ENCODE measurements at places on chromosomes 3 and 15. TPM values are rescaled to one million over a fixed set of nuclear protein-coding genes. Genes with fewer than 3 reads are reported as not detected.

DNA sequence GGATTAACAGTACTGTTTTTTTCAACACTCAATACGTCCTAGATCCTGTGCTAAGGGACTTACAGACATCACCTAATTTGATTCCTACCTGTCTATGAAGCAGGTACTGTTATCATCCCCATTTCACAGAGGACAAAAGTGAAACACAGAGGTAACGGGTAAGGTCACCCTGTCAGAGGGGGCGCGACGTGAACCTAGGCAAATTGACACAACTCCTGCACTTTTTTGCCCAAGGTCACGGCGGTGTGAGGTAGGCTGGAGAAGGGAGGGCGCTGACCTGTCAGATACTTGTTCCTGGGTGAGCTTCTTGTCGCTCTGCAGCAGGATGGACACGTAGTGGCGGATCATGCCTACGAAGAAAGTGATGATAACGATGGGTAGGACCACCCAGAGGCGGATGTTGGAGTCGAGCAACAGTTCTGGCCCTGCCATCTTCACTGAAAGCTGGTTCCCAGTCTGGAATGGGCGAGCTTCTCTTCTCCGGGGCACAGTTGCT lies 363 bp downstream of the EMC3 start:
- ATAC-seq, result peak; percentile 56

Gene IL20RB
- total RNA-seq, result 7.3 TPM

DNA sequence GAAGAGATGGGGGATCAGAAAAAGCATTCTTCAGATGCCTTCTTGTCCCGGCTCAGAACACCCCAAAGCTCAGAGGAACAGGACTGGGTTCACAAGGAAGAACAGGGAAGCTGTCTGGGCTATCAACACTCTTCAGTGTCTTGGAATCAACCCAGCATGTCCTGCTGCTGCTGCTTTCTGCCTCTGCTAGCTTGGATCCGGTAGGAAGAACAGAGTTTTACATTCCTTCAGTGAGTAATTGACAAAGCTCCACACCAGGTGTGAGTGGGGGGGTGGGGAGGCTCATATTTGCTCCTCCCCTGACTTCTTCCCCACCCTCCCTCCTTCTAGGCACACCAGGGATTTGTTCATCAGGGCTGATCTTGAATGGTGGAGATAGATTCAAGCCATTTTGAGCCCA lies 13.1 kb upstream of the ETV5 start:
- ATAC-seq, result no peak

Gene CGNL1
- 8.5 TPM for total RNA-seq

Gene OXTR
- total RNA-seq, result not detected

Gene AKAP13
- total RNA-seq, result 222 TPM

Gene NEK11
- total RNA-seq, result 5.5 TPM

- no peak for ATAC-seq
Observed at GRCh38 chr15:77589839-77590238, 42.9 kb downstream of the LINGO1 start.

GRCh38 chr3:193917158-193917557 lies 218.8 kb upstream of the HES1 start:
- ATAC-seq, result no peak

Gene SLC12A8
- total RNA-seq, result 0.54 TPM

Gene PLCL2
- 8.0 TPM for total RNA-seq

- peak; percentile 39 for ATAC-seq
Observed at GRCh38 chr3:46143951-46144473, 64.1 kb downstream of the CCR1 start.

Gene NAA50
- total RNA-seq, result 133 TPM

DNA sequence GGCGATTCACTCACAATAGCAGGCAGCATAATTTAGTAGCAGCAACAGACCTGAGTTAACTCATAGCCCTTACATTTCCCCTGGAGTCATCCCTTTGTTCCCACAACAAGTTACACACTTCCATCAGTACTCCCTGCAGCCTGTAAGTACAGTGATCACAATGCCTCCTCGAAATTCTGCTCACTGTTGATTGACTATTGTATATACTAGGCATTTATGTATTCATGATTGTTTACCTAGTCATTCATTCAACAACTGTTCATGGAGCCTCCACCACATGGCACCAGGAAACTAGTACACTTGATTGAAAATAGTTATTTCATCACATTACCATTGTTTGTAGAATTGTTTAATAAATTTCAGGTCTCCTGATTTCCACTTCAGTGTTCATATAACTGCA lies 71.4 kb upstream of the P3H2 start:
- no peak for ATAC-seq

Gene MYD88
- total RNA-seq, result 32.7 TPM

Gene GOLGA8M
- 0.77 TPM for total RNA-seq

- no peak for ATAC-seq
Observed at GRCh38 chr3:86993704-86994103, 2.8 kb upstream of the VGLL3 start.

- no peak for ATAC-seq
Observed at GRCh38 chr3:37997342-37997741, 6.8 kb downstream of the VILL start.

Gene WHAMM
- total RNA-seq, result 9.2 TPM

Gene PLA2G4E
- total RNA-seq, result not detected

GRCh38 chr15:75043509-75044257 lies 20.3 kb downstream of the PPCDC start:
- ATAC-seq, result peak; percentile 94

DNA sequence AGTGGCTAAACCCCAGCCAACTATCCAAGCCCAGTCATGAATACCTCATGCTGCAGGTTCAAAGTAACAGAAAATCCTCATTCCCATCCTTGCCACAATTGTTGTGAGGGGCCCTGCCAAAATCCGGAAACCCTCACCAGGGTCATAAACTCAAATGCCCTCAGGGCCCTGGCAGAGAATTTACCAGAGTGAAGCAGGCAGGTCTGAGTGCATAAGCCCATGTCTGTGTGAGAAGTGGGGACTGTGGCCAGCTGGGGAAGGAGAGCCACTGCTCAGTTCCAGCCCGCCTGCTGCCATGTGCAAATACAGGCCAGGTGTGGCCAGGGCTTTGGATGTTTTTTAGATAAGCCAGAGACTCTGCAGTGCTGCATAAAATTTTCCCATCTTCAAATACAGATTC lies 7.0 kb downstream of the CEP152 start:
- no peak for ATAC-seq

Gene HHLA2
- total RNA-seq, result not detected

- ATAC-seq, result peak; percentile 81
Observed at GRCh38 chr3:112390783-112391641, 58.1 kb downstream of the CD200 start.

DNA sequence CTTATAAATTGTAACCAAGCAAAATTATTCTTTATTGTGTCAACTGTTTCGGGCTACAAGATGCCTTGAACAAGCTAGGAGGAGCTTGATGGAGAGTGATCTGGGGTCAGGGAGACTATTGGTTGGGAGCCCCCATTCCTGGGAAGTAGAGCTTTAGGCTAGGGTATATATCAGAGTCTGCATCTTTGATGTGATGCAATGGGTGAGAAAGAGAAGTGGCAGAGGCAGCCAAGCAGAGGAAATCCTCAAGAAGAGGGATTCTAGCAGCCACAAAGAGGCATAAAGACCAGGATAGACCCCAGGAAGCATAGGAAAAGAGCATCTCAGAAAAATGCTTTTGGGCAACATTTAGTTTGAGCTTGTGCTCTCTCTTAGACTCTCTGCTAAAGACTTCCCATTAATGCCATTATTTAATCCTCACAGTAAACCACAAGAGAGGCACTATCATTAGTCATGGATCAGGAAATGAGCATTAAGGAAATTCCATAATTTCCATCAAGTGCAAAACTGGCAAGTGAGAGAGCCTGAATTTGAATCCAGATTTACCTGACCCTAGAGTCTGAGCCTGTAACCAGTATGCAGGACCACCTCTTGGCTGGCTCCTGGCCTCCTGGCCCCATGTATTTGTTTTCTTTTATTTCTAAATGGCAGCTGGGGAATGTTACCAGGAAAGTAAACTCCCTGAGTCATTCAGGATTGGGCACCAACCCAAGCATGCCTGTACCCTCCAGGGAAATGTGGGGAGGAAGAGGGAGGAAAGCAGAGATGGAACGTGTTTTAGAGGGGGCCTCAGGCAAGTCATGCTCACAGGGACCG lies 118.7 kb downstream of the RPL22L1 start:
- ATAC-seq, result peak; percentile 66

Gene SOX2
- total RNA-seq, result 6.2 TPM

Gene IGSF10
- total RNA-seq, result 2.1 TPM

Gene C3orf70
- 61.1 TPM for total RNA-seq

DNA sequence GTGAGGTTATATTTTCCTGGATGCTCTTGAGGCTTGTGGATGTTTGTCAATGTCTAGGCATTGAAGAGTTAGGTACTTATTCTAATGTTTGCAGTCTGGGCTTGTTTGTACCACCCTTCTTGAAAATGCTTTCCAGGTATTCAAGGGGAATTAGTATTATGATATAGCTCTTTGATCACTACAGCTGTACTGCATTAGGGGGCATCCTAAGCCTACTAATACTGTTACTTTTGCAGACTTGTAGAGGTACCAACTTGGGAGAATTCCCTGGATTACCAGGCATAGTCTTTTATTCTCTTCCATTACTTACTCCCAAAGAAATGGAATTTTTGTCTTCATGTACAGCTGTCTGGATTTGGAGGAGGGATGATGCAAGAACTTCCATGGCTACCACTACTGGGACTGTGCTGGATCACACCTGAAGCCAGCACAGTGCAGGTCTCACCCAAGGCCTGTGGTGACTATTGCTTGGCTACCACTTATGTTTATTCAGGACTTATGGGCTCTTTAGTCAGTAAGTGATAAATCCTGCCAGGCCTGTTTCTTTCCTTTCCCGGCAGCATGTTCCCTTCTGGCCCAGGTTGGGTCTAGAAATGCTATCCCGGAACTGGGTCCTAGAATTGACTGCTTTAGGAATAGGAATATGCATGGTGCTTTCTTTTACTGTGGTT lies 402.9 kb downstream of the IL20RB start:
- no peak for ATAC-seq

Gene ATP8B4
- total RNA-seq, result 9.8 TPM

DNA sequence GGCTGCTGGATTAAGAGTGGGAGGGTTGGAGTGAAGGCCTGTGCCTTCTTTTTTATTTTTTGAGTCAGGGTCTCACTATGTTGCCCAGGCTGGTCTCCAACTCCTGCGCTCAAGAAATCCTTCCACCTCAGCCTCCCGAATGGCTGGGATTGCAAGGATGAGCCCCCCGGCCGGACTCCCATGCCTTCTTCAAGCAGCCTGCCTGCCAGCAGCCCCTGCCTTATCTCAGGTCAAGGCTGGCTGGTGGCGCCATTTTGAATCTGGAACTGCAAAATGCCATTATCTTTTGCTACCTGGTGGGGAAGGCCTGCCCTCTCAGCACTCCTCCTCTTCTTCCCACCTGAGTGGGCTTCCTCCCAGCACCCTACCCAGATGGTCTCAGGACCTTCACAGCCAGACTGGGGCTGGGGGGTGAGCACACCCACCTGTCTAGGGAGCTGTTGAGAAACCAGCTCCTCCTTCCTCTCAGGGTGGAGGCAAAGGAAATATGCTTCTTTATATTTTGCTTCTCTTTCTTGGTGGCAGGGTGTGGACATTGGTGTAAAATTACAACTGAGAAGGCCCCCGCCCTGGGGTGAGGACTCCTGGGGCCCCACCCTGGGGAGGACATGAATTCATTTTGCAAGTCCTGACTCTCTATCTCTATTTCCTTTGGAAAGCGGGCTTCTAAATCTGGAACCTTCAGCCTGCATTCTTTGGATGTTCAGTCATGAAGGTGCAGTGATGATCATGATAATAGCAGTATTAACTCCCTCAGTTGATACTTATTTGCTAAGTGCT lies 7.7 kb upstream of the FLNB start:
- ATAC-seq, result no peak

DNA sequence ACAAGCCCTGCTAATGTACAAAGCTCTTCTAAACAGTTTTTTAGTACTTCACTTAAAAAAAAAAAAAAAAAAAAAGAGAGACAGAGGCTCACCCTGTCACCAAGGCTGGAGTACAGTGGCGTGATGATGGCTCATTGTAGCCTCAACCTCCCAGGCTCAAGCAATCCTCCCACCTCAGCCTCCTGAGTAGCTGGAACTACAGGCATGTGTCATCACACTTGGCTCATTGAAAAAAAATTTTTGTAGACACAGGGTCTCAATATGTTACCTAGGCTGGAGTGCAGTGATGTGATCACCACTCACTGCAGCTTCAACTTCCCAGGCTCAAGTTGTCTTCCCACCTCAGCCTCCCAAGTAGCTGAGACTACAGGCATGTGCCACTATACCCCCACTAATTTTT lies 47.6 kb upstream of the HEG1 start:
- ATAC-seq, result no peak

Gene GOLGA8J
- 0.40 TPM for total RNA-seq

Gene SYNPR
- 0.47 TPM for total RNA-seq

- ATAC-seq, result no peak
Observed at GRCh38 chr3:129892486-129892856, 1.0 kb downstream of the TMCC1 start.

GRCh38 chr3:194286375-194287146 lies 64.6 kb downstream of the CPN2 start:
- ATAC-seq, result no peak

Gene MCF2L2
- 0.67 TPM for total RNA-seq

- no peak for ATAC-seq
Observed at GRCh38 chr3:134348524-134348923, 25.7 kb downstream of the AMOTL2 start.

Gene LRRC3B
- 3.0 TPM for total RNA-seq

GRCh38 chr3:67737906-67738865 lies 83.8 kb upstream of the SUCLG2 start:
- ATAC-seq, result no peak

DNA sequence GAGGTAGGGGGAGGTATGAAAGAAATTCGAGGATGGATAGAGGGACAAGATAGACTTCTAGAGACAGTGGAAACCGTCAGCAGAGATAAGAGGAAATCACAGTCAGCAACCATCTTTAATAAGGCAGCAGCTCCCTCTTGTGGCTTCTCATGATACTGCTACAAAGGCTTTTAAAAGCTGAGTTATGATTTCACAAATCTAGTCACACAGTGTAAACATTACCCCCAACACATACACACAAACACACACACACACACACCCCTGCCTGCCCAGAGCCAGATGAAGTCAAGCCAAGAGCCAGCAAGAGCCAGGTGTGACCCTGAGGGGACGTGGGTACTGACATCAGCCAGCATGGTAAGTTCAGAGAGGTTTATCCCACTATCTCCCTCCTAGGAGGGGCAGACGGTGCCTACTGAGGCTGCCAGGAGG lies 18.9 kb upstream of the TGM5 start:
- peak; percentile 63 for ATAC-seq

- ATAC-seq, result no peak
Observed at GRCh38 chr3:62990704-62991413, 115.6 kb upstream of the CADPS start.

DNA sequence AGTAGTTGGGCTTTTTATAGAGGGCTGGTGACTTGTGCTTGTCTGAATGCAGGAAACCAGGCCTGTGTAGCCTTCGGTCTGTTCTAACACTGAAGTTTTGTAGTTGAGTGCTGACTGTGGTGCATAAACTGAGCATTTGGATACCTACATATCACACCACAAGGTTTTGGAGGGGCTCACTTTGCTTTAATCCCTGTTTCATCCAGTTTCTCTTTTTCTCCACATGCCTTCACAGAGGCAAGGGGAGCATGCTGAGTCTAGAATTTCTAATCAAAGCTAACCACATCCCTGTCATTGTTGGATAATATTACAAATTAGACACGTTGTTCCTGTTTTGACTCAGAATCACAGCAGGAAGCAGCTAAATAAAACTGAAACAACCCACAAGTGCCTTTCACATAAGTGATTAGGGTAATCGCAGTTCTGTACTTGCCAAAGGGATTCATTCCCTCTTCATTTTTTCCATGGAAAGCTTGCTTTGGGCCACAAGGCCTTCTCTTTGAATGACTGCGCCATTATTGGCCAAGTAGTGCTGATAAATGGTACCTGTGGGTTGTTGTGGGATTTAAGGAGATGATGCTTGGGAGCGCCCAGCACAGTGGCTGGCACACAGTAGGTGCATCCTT lies 48.9 kb downstream of the TGFBR2 start:
- ATAC-seq, result no peak

Gene HOMER2
- 14.4 TPM for total RNA-seq

Gene CPEB1
- 6.2 TPM for total RNA-seq

Data from gastroesophageal sphincter (tissue), 4 donors.